Activated CD4-positive, alpha-beta T cell treated with anti-CD3 and anti-CD28 coated beads, Interleukin-2, amount 10 ng/mL, durations not matched to agents 24 days and 14 days (primary cell): ENCODE measurements at places on chromosomes 6 and 20.
A peak's percentile ranks its signal among the peaks of the same experiment; 100 is the strongest.

- no peak for DNase-seq
Observed at GRCh38 chr6:92415656-92416055, 1003.7 kb downstream of the EPHA7 start.

DNA sequence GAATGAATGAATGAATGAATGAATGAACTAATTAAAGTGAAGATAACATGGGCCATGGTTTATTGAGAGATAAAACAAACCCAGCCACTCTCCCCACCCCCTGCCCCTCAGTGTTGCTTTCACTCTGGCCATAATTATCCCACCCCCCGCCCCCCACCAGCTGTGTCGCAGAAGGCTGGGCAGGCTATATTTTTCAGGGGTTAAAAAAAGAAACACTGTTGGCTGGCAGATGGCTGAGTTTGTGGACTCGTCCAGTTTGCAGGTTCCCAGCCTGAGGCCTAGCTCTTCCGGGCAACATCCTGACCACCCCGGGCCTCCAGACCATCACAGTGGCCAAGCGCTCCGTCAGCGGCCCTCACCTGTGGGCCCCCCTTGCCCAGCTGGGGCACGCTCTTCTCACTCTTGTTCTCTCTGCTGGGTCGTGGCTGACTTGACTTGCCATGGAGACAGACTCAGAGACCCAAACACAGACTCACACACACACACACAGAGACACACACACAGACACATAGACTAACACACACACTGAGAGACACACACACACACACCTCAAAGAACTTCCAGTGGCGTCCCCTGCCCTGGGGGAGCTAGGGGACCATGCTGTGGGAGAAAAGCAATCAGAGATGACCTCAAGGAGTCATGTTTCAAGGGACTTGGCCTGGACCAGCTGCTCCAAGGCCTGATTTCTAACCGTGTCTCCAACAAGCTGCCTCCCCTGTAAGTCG, 2.2 kb upstream of the GRM4 start:
- DNase-seq = no peak

GRCh38 chr6:23106951-23107350, 537.6 kb downstream of the HDGFL1 start:
- DNase-seq = no peak

DNA sequence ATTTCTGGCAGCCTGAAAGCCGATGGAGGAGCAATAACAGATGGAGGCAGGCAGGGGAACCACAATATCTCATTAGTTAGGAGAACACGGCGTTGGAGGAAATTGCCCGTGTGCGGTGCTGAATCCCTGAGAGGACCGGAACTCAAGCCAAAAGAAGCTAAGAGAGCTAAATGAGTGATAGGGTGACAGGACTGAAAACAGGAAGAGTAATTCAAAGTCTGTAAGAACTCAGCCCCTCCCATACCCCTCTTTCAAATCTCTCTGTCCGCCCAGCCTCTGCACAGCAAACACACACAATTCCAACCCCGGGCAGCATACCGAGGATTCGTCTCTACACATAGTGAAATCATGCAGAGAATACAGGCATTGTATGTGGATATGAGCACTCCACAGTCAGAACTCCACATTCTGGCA, 2.6 kb upstream of the IPCEF1 start:
- DNase-seq = no peak

GRCh38 chr6:14277405-14277930, 159.9 kb downstream of the CD83 start:
- DNase-seq = peak; percentile 73

DNA sequence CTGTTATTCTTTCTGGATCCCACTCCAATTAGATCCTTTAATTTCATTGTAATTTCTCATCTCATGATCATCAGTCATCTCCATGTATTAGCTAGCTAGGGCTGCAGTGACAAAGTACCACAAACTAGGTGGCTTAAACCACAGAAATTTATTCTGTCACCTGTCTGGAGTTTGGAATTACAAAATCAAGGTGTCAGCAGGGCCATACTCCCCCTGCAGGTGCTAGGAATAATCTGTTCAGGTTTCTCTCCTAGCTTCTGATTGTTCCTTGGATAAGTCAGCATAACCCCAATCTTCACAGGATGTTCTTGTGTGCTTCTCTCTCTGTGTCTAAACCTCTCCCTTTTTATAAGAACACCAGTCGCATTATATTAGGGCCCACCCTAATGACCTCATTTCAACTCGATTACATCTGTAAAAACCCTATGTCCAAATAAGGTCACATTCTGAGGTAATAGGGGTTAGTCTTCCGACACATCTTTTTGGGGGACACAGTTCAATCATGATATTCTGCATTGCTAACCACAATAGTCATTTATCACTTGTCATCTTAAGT, 40.5 kb downstream of the BEND6 start:
- no peak for DNase-seq

- DNase-seq = no peak
Observed at GRCh38 chr20:53216478-53216855, 244.3 kb downstream of the TSHZ2 start.

GRCh38 chr6:129534926-129535325, 175.1 kb downstream of the ARHGAP18 start:
- DNase-seq = no peak
